ENCODE measurements at places on chromosomes 5 and 9.

- no peak for DNase-seq
These were observed 86.0 kb upstream of the ZNF618 start for GRCh38 chr9:113790093-113790492.

DNA sequence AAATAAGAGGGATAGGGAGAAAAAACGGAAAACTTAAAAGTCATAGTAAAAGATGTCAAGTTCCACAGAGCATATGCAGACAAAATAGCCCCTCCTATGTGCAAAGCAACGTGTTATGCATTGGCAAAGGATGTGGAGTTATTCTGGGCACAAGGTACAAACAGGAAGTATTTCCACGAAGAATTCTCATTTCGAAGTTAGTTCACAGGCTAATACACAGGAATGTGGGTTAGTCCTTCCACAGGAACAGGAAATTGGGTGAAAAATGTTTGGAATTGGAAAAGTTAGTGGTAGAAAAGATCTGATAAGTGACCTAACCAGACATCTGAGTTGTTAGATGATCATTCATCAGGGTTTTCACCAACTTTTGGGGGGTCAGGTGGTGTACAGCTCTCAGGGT lies 326.6 kb downstream of the EBF1 start:
- no peak for DNase-seq

GRCh38 chr5:17477573-17478265 lies 20.3 kb upstream of the TAF11L2 start:
- no peak for DNase-seq

DNA sequence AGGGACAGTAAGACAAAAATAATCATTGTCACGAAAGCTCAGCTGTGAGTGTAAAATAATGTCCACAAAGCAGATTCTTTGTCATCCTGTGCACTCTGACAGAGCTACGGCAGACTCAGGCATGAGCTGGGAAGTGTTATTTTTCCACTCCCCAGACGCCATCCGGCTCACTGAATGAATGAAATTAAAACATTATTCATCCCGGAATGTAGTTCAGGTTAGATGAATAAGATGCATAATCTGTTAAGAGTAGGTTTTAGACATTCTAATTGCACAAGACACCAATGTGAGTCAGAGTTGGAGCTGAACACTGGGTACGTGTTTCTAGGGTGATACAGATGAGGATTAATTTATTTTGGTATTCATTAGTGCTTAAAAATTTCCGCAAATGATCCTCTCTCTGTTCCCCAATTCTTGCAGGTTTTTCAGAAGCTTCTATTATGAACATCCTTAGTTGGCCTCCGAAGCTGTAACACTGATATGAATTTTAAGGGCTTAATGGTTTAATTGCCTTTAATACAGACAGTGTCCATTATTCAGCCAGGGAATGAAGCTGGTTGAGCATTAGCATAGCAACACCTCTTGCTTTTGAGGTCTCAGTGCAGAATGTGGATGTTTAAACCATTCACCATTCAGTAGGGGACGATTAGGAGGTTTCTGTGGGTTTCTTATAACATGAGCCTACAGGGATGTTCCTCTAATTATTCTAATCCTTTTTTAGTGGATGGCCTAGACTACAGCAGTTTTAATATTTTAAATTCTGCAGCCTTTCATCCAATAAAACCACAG lies 65.6 kb upstream of the FRRS1L start:
- DNase-seq, result no peak

DNA sequence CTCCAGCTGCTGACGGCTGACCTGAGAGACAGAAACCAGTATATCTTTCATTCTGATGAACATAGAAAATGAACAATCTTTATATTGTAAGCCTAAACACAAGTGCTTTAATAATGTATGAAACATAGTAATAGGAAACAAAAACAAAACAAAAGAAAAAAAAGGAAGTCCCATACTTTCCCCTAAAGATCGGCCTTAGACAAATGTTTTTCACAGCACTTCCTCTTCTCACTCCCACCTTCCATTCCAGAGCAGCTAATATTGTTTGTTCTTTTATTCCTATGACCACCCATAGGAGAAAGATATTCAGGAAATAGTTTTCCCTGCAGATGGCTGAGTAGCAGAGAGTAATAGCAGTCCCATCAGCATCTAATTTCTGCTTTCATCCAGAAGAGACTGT lies 194.4 kb upstream of the SLC27A6 start:
- DNase-seq, result no peak

DNA sequence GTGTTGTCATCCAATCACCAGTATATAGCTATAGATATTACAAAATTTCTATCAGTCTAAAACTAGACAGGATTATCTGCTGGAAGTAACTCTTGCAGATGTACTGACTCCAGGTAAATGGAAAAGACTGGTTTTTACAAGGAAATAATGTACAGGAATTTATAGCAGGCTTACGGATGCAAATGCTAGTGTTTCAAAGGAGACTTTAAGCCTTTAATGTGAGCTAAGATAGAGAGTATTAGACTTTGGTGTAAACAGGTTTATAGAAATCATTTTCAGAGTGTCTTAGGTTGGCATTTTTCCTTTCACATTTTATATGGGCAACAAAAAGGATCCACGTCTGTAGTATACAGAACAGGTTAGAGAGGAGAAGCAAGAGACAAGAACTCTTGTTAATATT lies 16.1 kb downstream of the ZNF608 start:
- no peak for DNase-seq

GRCh38 chr5:128349044-128349858 lies 188.8 kb downstream of the FBN2 start:
- no peak for DNase-seq

- no peak for DNase-seq
These were observed 16.4 kb downstream of the RAB14 start for GRCh38 chr9:121185178-121185745.

- no peak for DNase-seq
These were observed 18.7 kb upstream of the CYFIP2 start for GRCh38 chr5:157247267-157247666.

- DNase-seq, result no peak
These were observed 122.1 kb downstream of the SIL1 start for GRCh38 chr5:139076111-139076510.

DNA sequence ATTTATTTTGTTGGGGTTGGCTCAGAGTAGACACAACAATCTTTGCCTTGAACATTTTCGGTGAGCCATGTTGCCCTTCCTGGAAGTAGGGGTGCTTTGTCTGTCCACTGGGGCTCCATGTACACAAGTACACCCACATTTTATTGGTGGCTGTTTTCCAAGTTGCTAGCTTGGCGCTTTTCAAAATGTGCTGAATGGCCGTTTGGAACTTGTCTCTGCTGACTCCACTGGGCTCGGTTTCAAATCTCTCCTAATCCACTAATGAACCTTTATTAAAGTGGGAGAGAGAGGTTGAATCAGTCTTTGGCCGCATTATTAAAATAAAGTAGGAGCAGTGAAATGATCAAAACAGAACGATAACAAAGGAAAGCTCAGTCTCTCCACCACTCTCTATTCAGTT lies 64.6 kb upstream of the TAF11L2 start:
- no peak for DNase-seq

DNA sequence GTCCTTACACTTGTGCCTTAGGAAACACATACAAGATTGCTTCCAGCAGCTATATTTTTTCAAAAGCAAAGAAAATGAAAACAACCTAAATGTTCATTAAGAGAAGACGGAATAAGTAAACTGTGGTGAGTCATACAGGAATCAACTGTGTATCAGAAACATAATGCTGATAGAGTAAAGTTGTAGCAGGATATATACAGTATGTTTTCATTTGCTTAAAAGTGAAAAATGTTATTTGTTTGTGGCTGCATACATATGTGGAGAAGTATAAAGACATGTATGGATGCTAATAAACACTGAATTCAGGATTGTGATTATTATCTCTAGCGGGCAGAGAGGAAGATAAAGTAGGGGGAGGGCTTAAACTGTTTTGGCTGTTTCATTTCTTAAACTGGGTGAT lies 8.3 kb downstream of the DCTN4 start:
- DNase-seq, result no peak

Data from WERI-Rb-1 (cell line).